ENCODE measurements at places on chromosomes 5 and 9.
A peak's percentile ranks its signal among the peaks of the same experiment; 100 is the strongest.

DNA sequence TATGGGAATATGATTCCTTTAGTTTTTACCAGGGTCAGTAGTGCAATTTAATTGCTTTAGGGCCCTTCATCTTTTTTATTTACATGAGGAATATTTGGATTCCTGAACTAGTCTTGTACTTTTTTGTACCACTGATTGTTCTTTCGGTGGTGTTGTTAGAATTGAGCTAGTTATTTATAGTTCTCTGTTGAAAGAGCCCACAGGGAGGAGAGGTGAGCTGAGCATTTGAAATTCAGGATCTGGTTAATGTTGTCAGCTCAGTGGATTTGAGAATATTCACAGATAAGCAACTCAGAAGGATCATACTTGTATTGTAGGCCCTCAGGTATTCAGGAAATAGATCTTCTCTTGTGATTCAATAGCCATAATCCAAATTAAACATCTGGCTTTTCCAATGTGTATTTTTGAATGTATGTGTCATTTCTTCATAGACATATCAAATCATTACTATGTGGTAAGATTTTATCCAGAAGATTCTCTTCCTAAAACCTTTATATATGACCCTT is 613.2 kb downstream of the ISL1 start:
- DNase-seq: no peak

GRCh38 chr5:113678924-113679575 is 165.6 kb downstream of the YTHDC2 start:
- peak; percentile 20 for DNase-seq

DNA sequence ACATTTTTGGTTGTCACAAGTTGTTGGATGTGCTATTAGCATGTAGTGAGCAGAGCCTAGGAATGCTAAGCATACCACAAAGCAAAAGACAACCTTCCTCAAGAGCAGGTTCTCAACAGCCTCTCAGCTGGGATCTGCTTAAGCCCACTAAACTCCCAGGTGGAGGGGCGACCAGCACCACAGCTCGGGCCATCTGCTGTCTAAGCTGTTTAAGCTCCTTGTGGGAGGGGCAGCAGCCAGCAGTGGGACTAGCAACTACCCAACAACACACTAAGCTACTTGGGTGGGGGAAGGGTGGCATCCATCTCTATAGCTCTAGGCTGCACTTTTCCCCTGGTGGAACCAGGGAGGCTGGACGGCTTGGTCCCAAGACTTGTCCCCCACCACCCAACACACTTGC is 1052.7 kb upstream of the ARRDC3 start:
- no peak for DNase-seq

GRCh38 chr9:116267021-116267420 is 113.4 kb downstream of the PAPPA start:
- peak; percentile 60 for DNase-seq
